ENCODE measurements at places on chromosomes 2 and 18.

DNA sequence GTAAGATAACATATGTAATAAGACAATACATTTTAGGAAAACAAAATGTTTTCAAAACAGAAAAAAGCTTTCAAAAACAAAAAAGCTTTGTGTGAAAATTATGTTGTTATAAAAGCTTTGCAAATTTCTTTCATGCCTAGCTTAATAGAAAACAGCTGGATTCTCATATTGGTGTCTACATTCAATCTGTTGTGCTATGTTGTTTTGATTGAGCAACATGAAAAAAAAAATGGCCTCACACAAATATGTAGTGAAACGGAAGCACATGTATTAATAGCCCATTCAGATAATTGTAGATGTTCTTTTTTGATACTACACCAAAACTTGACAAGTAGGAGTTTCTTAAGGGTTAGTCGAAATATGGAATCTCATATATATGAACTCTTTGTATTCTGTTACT, 197.5 kb downstream of the ZEB2 start:
- no peak for DNase-seq

DNA sequence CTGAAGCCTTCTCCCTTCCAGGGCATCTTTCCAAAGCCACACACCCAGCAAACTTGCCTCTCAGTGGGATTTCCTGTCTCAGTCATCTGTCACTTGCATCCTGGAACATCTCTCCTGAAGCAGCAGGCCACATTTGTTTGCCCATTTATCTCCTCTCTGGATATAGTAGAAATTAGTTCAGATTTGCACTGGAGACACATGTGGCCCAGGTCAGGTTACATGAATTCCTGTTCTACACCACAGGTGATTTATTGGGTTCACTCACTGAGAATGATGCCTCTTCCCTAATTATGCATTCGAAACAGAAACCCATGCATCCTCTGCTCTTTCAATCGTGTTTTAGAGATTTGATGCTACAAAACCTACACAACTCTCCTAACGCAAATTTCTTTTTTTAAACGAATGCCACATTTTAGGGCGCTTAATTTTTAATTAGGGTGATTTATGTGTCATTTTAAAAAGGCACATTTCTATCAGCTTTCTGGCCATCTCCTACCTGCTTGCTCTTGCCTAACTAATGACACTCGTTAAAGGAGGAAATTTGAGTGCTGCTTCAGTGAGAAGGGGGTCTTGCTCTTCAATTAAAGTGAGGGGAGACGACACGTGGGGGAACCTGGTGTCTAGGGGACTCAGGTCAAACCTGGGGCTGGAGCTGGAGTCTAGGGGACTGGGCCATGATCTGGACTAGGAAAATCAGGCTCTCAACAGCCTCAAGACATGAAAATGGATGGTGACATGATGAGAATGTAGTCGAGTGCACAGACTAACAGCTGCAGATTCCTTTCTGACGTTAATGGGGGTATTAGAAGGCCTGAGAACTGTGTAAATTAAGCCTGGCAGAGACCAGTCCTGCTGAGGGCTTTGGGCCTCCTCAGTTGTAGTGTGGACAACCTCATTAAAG, 221.4 kb downstream of the CLIP4 start:
- no peak for DNase-seq

- peak; percentile 63 for DNase-seq
These were observed 47.6 kb downstream of the G6PC2 start for GRCh38 chr2:168948621-168949212.

DNA sequence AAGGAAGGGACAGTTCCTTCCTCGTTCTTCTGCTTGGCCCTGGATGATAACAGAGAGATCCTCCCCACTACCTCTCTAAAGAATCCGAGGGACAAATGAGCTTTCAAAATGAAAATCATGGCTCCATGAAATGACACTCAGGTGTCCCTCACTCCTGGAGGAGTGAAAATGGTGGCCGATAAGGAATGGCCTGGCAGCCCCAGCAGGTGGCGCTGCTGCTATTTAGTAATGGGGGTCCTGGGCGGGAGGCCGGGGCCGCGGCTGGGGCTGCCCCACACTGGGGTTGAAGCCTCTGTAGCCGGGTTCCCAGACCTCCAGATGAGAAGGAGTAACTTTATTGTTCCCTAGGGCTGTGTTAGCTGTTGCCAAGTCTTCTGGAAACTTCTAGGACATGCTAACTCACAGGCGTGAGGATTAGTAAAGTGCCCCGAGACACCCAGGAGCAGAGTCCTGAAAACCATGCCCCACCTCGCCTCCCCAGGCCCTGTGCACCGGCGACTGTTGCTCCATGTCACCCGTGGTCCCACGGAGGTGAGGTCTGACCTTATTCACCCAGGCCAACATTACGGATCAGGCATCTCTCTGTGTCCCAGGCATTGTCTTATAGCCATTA, 138.0 kb downstream of the CTIF start:
- DNase-seq = peak; percentile 83

DNA sequence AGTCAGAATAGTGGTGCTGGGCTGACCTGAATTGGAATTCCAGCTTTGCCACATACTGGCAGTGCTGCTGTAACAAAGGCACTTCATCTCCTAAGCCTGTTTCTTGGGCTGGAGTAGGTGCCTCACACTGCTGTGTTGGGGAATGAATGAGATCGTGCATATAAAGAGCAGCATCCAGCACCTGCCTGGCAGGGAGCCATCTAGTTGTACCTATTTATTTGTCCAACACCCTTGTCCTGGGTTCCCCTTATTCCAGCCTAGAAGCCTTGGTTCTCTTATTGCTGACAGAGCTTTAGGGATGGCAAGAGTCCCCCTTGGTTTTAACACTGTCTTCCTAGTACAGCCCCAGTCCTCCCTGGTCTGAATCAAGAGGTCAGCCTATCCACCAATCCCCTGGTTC, 275.3 kb upstream of the RAB12 start:
- no peak for DNase-seq

GRCh38 chr2:64128943-64129391, 15.3 kb downstream of the PELI1 start:
- DNase-seq = no peak
